Activated CD8-positive, alpha-beta memory T cell treated with anti-CD3 and anti-CD28 coated beads for 48 hours (primary cell): ENCODE measurements at places on chromosomes 7 and 10.

GRCh38 chr10:119245272-119245671, 37.9 kb downstream of the GRK5 start:
- no peak for DNase-seq

GRCh38 chr10:28815681-28816080, 138.4 kb downstream of the BAMBI start:
- DNase-seq, result no peak

DNA sequence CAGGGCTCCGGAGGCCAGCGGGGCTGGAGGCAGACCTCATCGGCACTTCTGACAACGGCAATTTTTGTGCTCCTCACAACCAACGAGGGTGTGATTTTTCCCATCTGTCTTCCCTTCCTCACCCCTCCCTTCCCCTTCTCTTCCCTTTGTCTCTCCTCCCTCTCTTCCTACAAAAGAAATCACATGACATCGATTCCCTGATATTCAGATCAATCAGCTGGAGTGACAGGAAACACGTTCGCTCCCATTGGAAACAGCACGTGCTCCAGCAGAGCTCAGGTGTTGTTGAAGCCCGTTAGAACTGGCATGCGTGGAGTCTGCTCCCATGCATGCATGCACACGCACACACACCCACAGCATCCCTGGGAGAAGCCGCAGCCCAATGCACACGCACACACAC, 222.4 kb downstream of the PTPRN2 start:
- no peak for DNase-seq

DNA sequence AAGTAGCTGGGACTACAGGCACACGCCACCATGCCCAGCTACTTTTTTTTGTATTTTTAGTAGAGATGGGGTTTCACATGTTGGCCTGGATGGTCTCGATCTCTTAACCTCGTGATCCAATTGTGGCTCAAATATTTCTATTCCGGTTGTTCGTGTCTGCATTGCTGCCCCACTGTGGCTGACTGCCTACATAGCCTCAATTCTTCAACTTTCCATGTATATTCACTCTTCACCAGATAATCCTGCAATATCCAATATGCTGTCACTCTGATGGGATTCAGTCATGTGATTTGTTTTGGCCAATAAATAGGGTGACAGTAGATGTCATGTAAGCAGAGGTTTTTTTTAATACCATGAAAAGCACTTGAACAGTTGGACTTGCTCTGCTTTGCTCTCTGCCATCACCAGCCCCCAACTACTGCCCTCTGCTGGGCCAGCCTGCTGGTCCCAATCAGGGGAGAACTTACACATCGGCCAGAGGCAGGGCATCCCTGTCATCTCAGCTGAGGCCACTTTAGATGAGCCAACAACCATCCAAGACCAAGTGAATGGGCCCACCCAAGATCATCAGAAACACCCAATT, 56.7 kb downstream of the NSUN6 start:
- DNase-seq, result no peak

GRCh38 chr7:291373-292092, 1.6 kb downstream of the FOXL3 start:
- DNase-seq, result no peak

GRCh38 chr10:94397549-94398370, 4.6 kb upstream of the TBC1D12 start:
- DNase-seq, result no peak

DNA sequence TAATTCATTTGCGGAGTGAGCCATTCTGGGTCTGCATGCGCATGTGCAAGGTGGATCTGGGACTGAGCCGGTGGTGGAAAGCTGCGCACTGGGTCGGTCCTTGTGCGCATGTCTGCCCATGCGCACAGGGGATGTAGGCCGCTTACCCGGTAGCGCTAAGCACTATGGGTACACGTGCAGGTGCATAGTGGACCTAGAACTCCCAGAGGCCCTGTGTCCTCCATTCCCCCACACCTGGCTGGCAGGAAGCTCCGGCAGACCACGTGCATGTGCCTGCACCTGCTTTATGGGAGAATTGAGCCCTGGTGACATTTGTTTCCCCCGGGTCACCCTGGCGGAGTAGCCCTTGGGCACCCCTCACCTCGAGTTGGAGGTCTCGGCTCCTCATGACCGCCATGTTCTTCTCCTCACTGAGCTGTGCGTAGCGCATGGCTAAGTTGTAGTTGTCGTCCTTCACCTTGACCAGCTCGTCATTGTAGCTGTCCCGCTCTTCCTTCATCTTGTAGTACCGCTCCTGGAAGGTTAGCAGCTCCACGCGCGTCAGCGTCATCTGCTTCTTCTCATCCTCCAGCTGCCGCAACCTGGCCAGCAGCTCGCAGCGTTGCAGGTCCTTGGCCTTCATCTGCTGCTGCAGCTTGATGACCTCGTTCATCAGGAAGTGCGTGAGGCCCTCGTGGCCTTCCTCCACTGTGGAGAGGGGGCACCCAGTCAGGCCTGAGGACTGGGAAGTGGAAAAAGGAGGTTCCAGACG, 99.6 kb downstream of the CARD11 start:
- DNase-seq, result no peak
